ENCODE measurements at places on chromosomes 3 and 15. TPM values are rescaled to one million over a fixed set of nuclear protein-coding genes. Genes with fewer than 3 reads are reported as not detected.

Gene CELSR3
- polyA plus RNA-seq: 0.59 TPM

Gene MNS1
- 9.7 TPM for polyA plus RNA-seq

Gene DENND6A
- polyA plus RNA-seq: 3.2 TPM

Gene NT5DC2
- polyA plus RNA-seq: 3.4 TPM

Gene BCHE
- polyA plus RNA-seq: 30.3 TPM

Gene RNU5B-1
- polyA plus RNA-seq: not detected

Gene GABRR3
- polyA plus RNA-seq: not detected

Gene CHRFAM7A
- not detected for polyA plus RNA-seq

Gene CP
- 0.85 TPM for polyA plus RNA-seq

Gene USP8
- polyA plus RNA-seq: 183 TPM

Gene ERC2
- polyA plus RNA-seq: 24.8 TPM

Gene HRG
- polyA plus RNA-seq: not detected

Gene KIF9
- 10.8 TPM for polyA plus RNA-seq

Gene SUSD5
- 0.62 TPM for polyA plus RNA-seq

Gene HTR3E
- not detected for polyA plus RNA-seq

Gene SLC28A1
- polyA plus RNA-seq: not detected

Gene UCN2
- polyA plus RNA-seq: not detected

Gene CCR3
- not detected for polyA plus RNA-seq

Gene P2RY14
- polyA plus RNA-seq: not detected

Gene HHLA2
- polyA plus RNA-seq: 0.90 TPM

Gene OR5K1
- polyA plus RNA-seq: not detected

Measured in Purkinje cell (primary cell).